ENCODE measurements at places on chromosomes 1 and 21. TPM values are rescaled to one million over a fixed set of nuclear protein-coding genes. Genes with fewer than 3 reads are reported as not detected.

Gene GCSAML
- not detected for total RNA-seq

Gene PADI1
- total RNA-seq, result not detected

Gene FCN3
- 14.2 TPM for total RNA-seq

Gene CTTNBP2NL
- total RNA-seq, result 24.3 TPM

Gene CR1L
- not detected for total RNA-seq

Gene IL23R
- total RNA-seq, result not detected

Gene SIPA1L2
- total RNA-seq, result 42.3 TPM

Gene RCSD1
- total RNA-seq, result 33.6 TPM

Gene PALMD
- total RNA-seq, result 104 TPM

Gene CDCA8
- 0.88 TPM for total RNA-seq

Gene EIF4G3
- 48.2 TPM for total RNA-seq

Gene SLC6A17
- total RNA-seq, result not detected

Gene SMIM11
- 6.1 TPM for total RNA-seq

Measured in left cardiac atrium (tissue), 4 donors.